ENCODE measurements at places on chromosomes 1 and 21. TPM values are rescaled to one million over a fixed set of nuclear protein-coding genes. Genes with fewer than 3 reads are reported as not detected.
A peak's percentile ranks its signal among the peaks of the same experiment; 100 is the strongest.

DNA sequence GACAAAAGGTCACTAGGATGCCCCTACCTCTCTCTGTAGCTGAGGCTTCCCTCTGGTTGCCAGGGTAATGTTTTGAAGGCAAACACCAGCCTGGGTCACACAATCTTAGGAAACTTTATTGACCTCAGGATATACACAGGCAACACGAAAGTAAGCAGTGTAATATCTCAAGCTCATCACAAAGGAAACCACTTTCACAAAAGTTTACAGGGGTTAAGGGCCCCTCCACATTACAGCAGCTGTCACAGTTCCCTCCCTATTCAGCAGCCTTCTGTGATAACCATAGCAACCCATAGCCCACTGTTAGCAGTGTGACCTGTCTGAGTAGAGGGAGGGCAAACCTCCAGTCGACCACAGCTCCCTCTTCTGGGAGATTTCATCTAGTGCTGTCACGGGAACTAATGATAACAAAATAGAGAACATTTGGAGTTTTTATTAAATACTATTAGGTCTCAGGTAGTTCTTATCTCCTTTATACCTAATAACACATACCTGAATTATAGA, 149.8 kb downstream of the PTPRC start:
- DNase-seq = no peak

DNA sequence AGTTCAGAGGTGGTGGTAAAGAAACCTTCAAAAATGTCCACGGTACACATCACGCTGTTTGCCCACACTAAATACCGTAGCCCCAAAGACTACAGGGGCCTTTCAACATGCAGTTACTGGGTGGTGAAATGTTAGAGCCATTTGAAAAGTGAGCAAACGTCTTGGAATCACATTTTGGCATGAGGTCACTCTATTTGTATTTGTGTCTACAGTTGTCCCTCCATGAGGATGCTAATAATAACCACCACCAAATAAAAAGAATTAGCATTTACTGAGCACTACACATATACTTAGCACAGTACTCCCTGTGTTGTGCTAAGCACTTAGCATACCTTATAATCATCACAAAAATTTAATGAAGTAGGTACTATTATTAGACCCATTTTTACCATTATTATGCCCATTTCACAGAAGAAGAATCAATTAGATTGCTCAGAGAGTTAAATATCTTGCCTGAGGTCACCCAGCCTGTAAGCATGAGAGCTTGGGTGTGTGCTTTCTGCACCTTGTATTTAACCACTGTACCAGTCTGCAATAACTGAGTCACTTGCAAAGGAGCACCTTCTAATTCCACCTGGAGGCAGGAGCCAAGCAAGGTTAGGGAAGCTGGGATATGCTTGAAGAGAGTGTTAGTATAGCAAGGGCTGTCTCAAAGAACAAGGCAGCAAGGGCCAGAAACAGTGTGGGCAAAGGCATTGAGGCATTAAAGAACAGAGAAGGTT, 57.4 kb downstream of the DNTTIP2 start:
- no peak for DNase-seq

GRCh38 chr1:29209173-29209572, 21.6 kb downstream of the MECR start:
- DNase-seq = no peak

DNA sequence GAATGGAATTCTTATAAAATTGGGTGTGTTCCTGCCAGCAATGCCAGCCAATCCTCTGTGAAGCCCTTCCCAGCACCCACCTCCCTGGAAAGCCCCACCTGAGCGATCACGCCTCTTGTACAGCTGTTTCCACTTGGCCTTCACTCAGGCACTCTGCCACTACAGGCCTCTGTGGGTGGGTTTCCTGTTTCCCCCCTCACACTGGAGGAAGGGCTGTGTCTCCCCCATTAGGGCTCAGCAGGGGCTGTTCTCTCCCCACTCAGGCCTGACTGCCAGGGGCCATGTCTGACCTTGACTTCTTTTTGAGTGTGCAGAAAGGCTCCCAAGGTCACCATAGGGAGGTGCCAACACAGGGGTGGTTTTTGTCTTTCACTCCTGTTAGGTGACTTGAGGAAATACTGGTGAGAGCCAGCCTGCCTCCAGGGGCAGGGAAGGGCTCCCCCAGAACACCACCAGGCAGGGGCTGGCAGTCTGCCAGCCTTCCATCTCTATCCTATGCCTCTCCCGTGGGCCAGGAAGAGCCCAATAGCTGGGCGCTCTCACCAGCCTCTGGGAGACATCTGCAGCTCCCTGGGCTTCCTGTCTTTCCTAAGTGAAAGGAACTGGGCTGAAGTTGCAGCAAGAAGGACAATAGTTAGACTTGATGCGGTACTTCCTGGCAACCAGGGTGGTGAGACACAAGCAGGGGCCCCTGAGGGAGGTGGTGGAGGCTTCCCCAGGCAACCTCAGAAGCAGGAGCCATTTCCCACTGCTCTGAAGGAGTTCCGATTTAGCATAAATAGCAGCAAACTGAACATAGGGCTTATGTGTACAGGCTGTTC, 49.1 kb downstream of the ELK4 start:
- no peak for DNase-seq

DNA sequence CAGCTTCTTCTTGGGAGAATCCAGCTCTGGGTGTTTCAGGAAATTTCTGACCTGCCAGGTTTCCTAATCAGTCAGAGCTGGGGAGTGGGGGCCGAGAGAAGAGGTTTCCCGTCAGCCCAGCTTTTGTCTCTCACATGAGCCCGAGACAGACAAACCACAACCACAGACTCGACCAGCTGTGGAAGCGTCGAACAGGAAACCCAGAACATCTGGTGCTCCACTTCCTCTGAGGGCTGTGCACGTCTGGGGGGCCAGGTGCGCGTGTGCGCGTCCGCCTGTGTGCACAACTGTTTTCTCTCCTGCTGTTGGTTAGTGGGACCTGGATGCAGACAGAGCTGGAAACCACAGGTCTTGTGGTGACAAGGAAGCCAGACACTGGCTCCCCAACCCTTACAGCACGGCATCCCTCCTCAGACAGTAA, 113.0 kb upstream of the SLC25A33 start:
- DNase-seq = peak; percentile 77

DNA sequence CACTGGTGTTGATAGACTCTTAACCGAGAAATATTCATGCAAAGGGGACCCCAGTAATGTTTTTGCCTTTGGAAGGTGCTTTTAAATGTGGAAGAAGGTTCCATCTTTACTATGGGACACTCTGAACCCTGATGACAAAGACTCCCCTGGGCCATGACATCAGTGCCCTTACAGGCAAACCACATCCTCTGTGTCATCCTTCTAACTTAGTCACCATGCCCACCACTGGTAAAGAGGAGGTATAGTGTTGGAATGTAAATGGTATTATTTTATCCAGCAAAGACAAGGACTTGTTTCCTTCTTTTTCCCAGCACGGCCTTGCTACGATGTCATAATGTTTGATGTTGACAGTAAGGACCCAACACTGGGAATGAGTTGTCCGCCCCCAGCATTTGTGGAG, 12.6 kb downstream of the METTL13 start:
- peak; percentile 65 for DNase-seq

GRCh38 chr1:93623875-93624274, 57.8 kb downstream of the BCAR3 start:
- DNase-seq = no peak

- no peak for DNase-seq
Measured at GRCh38 chr1:11013160-11013531, 692 bp downstream of the TARDBP start.

- DNase-seq = no peak
Measured at GRCh38 chr1:206490771-206491405, 16.4 kb upstream of the RASSF5 start.

DNA sequence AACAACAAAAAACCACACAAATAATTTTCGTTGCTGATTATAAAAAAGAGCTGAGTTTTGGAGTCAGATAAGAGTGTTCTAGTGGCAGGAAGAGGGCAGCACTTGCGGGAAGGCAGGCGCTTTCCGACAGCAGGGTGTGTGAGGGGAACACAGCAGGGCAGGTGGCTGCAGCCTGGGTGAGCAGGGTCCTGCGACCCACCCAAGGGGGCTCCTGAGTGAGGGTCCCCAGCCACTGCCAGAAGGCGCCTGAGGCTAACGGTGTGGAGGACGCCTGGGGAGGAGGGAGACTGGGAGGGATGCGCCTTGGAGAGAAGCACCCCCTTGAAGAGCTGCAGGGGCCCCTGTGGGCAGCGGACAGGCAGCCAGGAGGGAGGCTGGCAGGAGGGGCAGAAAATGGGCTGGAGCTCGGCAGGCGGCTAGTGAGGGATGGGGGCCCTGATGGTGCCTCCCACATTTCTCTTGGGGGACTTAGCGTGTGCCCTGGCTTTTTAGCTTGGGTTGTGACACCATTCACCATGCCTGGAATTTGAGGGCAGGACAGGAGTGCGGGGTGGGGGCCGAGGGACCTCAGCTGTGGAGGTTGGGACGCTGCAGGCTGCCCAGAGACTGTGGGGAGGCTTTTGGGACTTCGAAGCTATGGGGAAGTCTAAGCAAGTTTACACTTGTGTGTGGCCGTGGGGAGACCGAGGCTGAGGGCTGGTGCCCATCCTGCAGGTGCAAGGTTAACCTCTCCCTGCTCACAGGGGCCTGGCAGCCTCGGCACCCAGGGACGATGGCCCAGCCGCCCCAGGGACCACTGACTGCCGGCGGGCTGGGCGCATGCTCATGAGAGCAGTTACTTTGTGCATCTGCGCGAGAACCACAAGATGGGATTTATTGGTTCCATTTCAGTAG, 111.4 kb downstream of the SIK1 start:
- DNase-seq = peak; percentile 62

DNA sequence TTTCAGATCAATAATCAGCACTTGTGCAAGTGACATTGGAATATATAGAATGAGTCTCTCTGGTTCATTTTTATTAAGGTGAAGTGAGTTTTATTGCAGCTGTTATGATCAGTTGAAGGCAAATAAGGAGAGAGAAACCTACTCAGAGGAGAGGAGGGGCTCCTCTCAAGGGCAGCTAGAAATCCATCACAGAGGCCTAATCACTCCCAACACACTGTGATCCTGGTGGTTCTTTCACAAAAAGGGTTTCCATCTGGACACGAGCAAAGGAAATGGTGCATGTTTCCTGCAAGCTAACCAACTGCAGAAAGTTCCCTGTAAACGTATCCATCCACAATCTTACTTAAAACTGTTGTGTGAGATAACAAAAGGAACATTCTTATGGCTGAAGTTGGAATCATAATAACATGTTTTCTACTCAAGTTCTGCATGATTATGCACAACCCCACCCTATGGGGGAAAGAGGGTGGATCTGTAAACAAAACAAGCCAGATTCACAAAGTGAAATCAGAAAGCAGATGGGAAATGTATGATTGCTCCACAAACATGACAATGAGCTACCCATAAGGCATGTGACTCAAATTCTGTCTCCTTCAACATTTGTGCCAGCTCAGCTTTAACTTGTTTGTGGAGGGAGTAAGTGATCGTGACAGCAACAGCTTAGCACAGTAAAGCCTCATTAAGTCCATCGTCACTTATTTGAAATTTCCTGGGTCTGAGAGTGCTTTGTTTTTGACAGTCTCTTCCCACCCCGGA, 141.2 kb upstream of the ST6GALNAC5 start:
- no peak for DNase-seq

DNA sequence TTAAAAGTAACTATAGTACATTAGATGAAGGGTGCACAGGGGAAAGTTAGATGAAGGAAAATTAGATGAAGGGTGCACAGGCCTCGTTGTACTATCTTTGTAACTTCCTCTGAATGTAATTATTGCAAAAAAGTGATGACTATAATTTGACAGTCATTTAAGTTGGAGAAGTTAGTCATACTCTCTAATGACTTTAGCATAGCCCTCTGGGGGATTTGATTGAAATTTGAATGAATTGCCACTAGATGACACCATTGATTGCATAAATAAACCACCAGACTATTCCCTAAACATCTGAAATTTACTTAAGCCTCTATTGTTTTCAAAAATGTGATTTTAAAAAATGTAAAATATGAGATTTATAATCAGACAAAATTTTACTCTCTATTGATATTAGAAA, 102.6 kb downstream of the TPR start:
- peak; percentile 65 for DNase-seq

DNA sequence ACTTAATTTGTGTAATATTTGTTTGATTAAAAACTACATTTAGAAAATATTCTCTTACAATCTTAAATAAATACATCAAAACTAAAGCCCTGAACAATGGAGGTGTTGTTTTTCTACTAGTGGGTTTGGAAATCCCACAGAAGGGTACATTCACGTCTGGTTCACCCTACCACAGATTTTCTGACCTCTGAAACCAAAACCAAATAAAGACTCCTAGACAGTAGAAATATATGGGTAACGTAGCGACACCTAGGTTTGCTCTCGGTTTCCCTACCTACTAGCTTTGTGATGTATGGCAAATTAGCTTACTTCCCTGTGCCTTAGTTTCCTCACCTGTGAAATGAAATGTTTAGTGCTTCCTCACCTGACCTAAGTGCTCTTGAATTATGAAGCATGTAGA, 312.6 kb downstream of the DPYD start:
- DNase-seq = no peak

DNA sequence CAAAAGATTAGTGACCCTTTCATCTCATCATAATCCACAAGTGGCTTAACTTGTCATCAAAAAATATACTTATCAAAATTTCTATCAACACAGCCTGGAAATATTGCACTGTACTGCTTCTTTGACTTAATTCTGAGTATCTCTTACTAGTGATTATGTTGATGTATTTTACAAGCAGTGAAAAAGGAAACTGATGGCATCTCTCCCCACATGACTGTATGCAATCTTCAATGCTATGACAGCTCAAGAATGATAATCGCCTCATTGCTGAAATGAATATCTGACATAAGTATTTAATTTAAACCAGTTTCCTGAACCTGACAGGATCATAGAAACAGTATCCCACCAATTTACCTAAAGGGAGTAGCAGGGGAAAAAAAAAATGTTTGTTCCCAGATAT, 79.5 kb downstream of the DPYD start:
- DNase-seq = no peak

- DNase-seq = no peak
Measured at GRCh38 chr1:56806804-56807203, 12.4 kb downstream of the FYB2 start.

GRCh38 chr1:59541161-59541560, 244.3 kb downstream of the FGGY start:
- DNase-seq = no peak

GRCh38 chr1:118960567-118961136, 27.5 kb downstream of the TBX15 start:
- no peak for DNase-seq

DNA sequence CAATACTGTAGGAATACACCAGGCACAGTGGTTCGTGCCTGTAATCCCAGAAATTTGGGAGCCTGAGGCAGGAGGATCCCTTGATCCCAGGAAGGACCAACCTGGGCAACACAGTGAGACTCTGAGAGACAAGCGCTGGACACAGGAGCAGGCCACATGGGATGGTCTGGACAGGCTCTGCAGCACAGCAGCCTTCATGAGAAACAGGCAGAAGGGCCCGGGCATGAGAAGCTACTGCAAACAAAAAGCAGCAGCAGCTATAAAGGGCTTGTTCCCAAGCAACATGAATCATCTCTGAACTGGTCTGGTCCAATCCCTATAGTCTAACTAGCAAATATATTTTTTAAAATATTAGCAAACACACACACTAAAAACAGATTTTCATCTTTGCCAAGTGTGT, 35.5 kb upstream of the SLAMF9 start:
- DNase-seq = no peak

The RHBG gene
- total RNA-seq = not detected

The TACSTD2 gene
- total RNA-seq = not detected

The FCRL5 gene
- total RNA-seq = 0.22 TPM

The PDZK1IP1 gene
- total RNA-seq = 0.94 TPM

The GCSAML gene
- total RNA-seq = 0.67 TPM

The OR2L8 gene
- total RNA-seq = 0.42 TPM

All from CD4-positive, CD25-positive, alpha-beta regulatory T cell (primary cell).